ENCODE measurements at places on chromosomes 13 and 19. TPM values are rescaled to one million over a fixed set of nuclear protein-coding genes. Genes with fewer than 3 reads are reported as not detected.

- DNase-seq, result no peak
These were observed 256.1 kb downstream of the DACH1 start for GRCh38 chr13:71610876-71611275.

DNA sequence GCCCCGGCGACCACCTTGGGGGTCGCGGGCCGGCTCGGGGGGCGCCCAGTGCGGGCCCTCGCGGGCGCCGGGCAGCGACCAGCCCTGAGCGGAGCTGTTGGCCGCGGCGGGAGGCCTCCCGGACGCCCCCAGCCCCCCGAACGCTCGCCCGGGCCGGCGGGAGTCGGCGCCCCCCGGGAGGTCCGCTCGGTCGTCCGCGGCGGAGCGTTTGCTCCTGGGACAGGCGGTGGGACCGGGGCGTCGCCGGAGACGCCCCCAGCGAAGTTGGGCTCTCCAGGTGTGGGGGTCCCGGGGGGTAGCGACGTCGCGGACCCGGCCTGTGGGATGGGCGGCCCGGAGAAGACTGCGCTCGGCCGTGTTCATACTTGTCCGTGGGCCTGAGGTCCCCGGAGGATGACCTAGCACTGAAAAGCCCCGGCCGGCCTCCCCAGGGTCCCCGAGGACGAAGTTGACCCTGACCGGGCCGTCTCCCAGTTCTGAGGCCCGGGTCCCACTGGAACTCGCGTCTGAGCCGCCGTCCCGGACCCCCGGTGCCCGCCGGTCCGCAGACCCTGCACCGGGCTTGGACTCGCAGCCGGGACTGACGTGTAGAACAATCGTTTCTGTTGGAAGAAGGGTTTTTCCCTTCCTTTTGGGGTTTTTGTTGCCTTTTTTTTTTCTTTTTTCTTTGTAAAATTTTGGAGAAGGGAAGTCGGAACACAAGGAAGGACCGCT, 729 bp downstream of the STK11 start:
- DNase-seq, result no peak

The WDR88 gene
- total RNA-seq, result not detected

GRCh38 chr19:19529783-19530422, 1.2 kb downstream of the YJEFN3 start:
- DNase-seq, result no peak

DNA sequence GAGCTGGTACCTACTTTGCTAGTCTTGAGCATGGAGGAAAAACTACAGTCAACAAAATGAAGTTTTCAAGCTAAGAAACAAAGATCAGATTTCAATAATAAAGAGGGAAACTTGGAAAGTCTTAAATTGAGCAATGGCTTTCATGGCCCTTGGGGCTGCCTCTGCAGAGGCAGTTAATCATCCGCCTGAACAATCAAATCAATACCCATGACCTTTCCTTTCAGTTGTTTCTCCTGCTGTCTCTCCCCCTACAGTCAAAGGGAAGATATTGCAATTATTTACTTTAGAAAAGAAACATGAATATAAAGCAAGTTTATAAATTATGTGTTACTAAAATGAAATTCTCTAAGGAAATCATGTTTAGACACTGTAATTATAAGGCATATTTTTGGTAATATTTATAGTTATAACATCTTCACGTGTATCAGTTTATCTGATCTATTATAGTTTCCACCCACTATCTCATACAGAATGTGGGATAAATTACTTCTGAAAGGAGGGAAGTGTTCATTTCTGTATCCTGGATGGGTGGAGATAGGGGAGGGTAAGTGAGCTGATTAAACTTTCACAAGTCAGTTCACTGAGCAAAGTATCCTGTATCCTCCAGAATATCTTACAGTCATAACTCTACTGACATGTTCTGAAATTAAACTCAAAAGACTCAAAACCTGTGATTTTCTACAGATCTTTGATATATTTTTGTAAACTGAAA, 72.4 kb upstream of the TSC22D1 start:
- no peak for DNase-seq

DNA sequence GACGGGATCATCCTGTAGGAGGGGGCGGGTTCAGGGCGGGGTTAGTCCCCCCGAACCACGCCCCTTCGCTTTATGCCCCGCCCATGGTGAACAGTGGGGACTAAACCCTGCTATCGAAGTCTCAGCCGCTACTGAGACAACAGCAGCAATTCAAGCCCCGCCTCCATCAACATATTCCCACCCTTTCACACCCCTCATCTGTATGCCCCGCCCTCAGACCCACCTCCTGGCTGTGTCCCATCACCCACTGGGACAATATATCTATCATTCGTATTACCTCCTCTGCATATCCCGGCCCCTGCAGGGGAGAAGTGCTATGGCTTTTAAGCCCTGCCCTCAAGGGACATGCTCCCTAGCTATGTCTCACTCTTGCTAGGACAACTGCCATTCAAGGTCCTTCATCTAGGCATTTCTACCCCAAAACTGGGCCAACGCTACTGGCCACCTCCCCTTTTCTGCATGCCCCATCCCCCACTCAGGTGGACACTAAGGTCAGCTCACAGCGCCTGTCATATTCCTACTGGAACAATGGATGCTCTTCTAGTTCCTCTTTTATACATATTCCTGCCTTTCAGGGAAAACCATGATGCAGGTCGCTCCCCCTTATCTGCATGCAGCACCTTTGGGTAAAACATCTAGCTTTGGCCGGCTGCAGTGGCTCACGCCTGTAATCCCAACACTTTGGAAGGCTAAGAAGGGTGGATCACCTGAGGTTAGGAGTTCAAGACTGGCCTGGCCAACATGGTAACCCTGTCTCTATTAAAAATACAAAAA, 11.9 kb downstream of the LRFN1 start:
- no peak for DNase-seq

GRCh38 chr19:39502640-39503417, 4.1 kb downstream of the DLL3 start:
- no peak for DNase-seq
